ENCODE measurements at places on chromosomes 6 and 20.
A peak's percentile ranks its signal among the peaks of the same experiment; 100 is the strongest.

GRCh38 chr6:167567142-167568033 lies 242.5 kb downstream of the TTLL2 start:
- DNase-seq = no peak

DNA sequence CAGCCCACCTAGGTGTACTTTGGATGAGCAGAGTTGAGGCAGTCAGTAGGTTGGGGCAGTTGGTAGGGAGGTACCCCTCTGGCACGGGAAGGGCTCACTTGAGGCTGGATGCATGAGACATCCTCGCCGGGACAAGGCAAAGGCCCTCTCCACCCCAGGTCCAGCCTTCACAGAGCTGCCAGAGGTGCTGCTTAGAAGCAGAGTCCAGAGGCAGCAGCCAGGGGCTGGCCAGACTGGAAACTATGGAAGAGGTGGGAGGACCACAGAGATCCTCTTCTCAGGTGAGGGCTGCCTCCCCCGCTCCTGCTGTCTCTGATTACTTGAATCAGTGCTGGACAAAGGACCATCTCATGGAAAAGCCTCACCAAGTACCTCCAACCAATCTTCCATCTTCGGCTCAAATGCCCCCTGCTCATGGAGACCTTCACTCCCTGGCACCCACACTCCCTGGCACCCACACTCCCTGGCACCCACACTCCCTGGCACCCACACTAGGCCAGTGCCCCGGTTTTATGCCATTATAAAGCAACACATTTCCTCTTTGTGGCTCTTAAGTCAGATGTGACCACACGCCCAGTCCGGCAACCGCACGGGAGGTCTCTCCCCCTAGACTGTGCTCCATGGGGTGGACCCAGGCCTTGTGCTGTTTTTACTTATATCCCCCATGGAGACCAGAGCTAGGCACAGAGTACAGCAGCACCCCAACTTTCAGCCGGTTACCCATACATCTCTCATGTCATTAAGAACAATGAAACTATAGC lies 100.1 kb downstream of the YTHDF1 start:
- no peak for DNase-seq

DNA sequence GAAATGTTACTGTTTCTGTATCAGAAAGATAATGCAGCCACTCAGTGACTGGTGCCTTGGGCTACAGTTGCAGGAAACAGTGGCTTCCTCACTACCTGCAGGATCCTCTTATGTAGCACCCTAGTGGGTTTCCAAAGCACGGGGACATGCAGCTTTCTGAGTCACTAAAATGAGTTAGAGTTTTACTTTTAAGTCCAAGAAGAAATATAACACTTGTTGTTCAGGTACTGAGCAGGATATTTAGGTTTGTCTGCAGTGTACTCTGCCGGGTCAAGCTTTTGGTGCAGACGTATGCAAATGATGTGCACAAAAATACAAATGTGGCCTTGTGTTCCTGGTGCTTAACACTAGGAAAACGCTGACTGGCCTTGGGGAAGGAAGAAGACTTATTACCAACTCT lies 22.0 kb downstream of the ACSS1 start:
- DNase-seq = peak; percentile 57

- no peak for DNase-seq
These were observed 3.9 kb downstream of the CD109 start for GRCh38 chr6:73699676-73700459.

GRCh38 chr6:44131892-44132291 lies 4.5 kb downstream of the TMEM63B start:
- no peak for DNase-seq

DNA sequence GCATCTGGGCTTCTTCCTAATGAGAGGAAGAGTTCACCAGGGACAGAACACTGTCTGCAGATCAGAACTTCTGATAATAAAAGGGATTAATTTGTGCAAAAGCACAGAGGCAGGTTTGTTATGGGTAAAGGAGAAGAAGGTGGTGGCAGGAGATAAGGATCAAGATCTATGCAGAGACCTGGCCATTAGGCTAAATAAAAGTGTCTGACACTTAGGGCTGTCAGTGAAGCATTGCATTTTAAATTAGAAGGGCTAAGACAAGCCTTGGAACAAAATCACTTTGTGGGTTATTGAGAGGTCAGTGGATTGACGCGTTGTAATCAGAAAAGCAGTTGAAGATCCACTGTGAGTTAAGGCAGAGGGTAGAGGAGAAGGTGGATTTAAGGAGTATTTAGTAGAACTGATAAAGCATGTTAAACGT lies 76.8 kb downstream of the MAP3K4 start:
- no peak for DNase-seq

DNA sequence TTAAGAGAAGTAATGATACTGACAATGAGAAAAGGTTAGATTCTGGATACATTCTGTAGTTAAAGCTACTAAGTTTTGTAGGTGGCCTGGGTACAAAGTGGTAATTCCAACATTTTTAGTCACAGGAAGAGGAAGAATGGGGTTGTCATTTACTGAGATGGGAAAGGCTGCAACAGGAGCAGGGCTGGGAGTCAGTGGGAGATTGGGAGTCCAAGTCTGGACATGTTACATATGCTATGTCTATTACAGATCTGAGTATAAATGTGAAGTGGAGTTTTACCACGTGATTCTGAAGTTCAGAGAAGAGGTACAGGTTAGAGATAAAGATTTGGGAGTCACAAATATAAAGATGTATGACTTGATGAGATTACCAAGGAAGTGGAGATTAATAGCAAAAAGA lies 116.2 kb downstream of the RWDD2A start:
- DNase-seq = no peak

DNA sequence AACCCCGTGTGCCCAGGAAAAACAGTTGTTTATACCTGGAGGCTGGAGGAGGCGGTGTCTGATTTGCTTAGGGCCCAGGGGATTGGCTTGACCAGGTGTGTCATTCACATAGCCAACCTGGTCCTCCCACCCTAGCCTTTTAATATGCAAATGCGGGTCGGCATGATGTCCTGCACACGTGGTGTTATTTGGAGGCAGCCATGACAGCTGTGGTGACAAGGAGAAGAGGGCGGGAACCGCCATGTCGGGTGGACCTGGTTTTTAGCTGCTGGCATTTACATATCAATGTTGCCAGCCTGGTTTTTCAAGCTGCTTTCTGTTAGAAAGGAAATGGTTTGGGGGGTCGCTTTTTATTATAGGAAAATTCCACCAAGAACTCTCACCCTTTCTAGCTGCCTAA lies 291.4 kb upstream of the QKI start:
- no peak for DNase-seq

- DNase-seq = no peak
These were observed 120.0 kb downstream of the CEBPB start for GRCh38 chr20:50310673-50311051.

- peak; percentile 66 for DNase-seq
These were observed at the start of gene RAET1E for GRCh38 chr6:149897855-149898744. Gene RAET1E (minus strand): TSS chr6:149898113. CDS start chr6:149890901, 7,212 bp downstream.

GRCh38 chr6:41374618-41375590 lies 39.5 kb downstream of the NCR2 start:
- DNase-seq = no peak

GRCh38 chr6:117110146-117110545 lies 155.2 kb upstream of the VGLL2 start:
- no peak for DNase-seq

DNA sequence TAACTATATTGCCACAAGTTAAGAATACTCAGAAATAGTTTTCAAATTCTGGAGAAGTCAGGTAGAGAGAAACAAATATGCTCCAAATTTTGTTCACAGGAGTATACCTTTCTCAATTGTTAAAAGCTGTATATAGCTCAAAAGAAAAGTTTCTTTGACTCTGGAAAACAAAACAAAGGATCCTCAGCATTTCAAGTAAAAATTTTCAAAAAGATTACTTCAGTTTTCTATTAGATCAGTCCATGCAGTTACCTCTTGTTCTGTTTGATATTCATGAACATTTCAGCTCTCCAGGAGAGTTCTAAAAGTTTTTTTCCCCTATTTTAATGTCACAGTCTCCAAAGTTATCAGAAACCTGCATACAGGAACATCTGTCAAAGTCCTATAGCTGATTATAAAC lies 30.4 kb upstream of the ENTPD6 start:
- DNase-seq = no peak

DNA sequence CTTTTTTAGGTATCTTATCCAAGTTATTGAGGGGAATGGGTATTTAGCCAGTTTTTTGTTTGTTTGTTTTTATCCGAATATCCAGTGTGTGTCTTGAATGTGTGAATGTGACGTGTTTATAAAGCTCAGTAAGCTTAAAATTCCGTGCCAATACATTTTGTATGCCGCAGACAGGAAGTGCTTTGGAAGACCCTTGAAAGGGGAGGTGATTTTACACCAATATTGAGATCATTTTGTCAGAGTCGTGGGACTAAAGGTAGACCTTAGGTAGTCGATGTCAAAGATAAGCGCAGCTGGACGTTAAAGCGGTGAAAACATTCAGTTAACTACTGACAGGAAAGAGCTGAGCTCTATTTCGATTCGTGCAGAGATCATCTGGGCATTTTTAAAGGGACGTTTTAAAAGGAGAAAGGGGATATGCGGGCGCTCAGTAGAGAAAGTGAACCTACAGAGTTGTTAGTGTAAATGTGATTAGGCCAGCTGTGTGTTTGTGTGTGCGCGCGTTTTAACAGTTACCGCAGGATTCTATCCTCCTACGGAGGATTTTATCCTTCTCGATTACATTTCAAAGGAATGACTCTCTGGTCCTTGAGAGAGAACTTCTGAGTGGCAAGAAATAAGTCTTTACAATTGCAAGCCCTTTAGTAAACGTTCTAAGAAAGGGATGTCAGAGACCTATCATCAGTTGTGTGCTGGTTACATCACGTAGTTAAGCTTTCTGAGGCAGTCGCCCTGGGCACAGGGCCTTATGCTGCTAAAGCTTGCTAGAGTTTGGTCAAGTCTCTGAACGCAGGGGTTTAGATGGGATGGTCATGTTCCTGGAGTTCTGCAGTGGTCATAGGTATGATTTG lies 625 bp upstream of the ECHDC1 start:
- DNase-seq = peak; percentile 45

DNA sequence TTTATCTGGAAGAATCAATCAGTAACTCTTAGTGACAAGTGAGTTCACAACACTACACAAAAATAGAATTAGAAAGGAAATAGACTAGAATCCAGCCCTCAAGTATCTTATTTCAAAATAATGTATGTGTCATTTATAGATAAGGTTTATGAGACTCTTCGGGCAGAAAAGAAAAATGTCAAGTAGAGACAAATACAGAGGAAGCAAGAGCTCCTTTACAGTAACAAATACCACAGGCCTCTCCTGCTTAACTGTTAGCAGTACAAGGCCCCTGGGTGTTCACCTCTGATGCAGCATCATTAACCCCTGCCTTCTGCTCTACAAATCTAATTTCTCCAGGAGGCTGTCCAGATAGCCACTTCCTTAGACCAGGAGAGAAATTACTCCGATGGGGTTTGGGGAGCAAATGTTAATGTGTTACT lies 76.7 kb downstream of the UBE3D start:
- DNase-seq = peak; percentile 7

GRCh38 chr6:111709615-111710398 lies 104.1 kb upstream of the TRAF3IP2 start:
- peak; percentile 82 for DNase-seq

DNA sequence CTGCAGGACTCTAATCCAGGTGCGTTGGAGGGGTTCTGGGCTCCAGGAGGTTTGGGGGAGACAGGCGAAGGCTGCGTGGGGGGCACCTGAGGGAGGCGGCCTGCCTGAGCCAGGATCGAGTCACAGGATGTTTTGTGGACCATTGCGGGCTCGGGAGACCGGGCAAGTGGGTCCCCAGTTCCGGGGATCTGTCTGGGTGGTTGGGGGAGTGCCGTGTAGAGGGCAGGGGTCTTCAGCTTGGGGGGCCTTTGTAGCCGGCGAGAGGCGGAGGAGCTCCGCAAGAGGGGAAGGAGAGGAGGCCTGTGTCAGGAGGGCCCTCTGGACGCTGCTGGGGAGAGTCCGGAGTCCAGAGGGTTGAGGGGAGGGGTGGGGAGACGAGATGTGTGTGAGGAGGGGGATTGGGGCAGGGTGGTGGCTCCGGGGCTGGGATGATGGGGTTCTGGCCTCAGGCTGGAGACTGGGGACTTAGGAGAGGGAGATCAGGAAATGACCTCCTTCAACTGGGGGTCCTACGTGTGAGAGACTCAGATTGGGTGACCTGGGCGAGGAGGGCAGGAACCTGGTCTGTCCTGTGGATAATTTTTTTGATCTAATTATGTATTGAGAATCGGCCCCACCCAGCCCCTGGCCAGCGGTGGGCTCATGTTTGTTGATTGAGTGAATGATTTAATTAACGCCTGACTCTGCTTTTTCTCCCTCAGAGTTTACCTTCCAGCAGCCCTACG lies 505 bp downstream of the SNAI1 start:
- no peak for DNase-seq

GRCh38 chr6:169763308-169763707 lies 11.9 kb downstream of the ERMARD start:
- DNase-seq = no peak

DNA sequence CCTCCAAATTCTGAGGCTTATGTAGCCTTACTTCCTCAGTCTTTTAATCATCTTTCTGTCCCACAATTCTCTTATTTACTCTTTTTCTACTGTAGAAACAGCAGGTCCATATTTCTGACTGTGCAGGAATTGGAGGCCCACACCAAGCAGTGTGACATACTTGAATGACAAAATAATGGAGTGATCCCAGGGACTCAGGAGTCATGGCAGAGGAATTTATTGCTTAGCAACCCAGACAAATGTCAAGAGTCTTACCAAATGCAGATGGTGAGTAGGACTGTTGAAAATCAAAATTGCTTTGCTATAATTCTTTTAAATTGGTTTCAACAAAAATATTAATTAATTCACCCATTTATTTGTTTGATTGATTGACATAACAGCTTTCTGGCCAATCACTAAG lies 59.9 kb downstream of the HTR1B start:
- no peak for DNase-seq

GRCh38 chr20:18255526-18255925 lies 32.8 kb upstream of the ZNF133 start:
- DNase-seq = no peak

DNA sequence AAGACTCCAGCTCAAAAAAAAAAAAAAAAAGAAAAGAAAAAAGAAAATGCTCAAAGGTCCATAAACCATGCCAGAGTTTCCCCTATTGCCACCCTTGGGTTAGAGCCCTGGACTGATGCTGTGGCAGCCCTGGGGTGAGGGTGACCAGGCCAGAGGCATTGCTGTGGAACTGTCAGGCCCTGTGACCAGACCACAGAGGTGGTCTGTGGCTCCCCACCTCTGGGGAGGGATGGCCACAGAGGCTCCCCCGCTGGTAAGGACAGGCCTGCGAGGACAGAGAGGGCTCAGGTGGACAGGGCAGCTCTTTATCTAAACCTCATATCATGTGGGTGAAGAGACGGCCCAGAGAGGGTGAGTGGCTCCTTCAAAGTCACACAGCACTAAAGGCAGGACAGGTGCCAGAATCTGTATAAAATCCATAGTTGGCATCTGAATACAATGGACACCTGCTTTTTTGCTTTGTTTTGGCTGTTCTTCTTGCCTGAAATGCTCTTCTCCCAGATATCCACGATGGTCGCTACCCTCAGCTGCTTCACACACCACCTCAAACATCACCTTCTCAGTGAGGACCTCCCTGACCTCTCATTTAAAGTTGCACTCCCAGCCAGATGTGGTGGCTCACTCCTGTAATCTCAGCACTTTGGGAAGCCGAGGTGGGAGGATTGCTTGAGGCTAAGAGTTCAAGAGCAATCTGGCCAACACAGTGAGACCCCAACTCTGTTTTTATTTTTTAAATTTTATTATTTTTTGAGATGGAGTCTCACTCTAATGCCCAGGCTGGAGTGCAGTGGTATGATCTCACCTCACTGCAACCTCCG lies 22.5 kb upstream of the SPDEF start:
- no peak for DNase-seq

GRCh38 chr20:34531608-34532265 lies 15.5 kb downstream of the DYNLRB1 start:
- DNase-seq = no peak

- no peak for DNase-seq
These were observed 538 bp downstream of the FERMT1 start for GRCh38 chr20:6122111-6122872.

- peak; percentile 39 for DNase-seq
These were observed 62.5 kb downstream of the CNKSR3 start for GRCh38 chr6:154447954-154448353.

All from hematopoietic multipotent progenitor cell treated with erythropoietin and hydrocortisone succinate and interleukin-3 and kit ligand, for 8 days (in vitro differentiated cells).